Activated naive CD4-positive, alpha-beta T cell (primary cell): ENCODE measurements at places on chromosomes 3 and 15.

- DNase-seq, result no peak
Observed at GRCh38 chr3:97765336-97765735, 778 bp downstream of the ARL6 start.

DNA sequence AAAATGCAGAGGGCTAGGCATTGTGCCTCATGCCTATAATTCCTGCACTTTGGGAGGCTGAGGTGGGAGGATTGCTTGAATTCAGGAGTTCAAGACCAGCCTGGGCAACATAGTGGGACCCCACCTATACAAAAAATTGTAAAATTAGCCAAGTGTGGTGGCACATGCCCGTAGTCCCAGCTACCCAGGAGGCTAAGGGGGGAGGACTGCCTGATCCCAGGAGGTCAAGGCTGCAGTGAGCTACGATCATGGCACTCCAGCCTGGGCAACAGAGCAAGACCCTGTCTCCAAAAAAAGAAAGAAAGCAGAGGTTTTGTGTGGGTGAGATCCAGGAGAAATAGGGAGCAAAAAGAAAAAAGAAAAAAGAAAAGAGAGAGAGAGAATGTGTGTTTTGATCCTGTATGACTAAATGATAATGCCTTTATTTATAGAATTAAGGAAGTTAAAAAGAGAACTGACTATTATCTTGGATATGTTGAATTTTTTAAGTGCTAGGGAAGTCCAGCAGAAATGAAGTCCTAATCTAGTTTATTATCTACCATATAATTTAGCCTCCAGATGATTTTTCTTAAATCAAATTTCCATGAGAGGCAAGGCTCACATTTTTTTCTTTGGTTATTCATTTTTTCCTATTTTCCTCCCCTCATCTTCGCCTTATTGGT is 4.8 kb downstream of the TTBK2 start:
- no peak for DNase-seq

DNA sequence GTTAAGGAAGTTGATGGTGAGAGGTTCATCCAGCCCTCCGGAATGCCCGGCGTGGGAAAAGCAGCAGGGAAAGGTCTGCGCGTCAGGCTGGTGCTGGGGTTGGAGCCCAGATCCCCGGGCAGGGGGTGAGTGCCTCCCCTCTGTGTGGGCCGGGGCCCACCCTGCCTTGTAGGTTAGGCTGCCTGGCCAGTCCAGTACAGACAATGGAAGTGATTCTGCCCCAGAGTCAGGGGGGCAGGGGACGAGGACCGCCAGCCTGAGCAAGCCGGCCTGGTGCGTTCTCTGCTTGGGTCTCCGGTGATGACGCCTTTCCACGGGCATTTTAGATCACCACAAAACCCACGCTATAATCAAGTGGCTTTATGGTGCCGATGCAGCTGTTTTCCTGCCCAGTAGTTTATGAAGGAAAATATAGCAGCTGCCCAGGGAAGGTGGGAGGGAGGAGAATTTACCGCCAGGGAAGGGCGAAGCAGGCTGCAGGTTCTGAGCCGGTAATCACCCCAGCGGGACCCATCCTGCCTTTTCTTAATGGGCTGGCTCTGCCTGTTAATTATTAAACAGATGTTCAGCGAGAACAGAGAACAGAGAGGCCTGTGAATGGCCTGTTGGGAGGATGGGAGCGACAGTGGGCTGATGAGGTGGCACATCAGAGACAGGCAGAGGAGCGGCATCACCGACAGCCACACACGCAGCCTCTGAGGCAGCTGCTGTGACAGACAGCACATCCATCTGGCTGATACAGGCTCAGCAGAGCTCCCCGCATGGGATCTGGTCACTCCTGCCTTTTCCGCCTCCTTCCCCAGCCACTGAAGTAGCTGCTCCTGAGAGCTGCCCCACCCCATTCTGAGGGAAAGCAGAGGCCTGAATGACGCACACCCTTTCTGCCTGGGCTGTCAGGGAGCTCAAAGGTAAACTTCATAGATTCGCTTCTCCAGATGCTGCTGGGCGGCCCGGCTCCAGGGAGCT is 35.2 kb downstream of the BDH1 start:
- no peak for DNase-seq

DNA sequence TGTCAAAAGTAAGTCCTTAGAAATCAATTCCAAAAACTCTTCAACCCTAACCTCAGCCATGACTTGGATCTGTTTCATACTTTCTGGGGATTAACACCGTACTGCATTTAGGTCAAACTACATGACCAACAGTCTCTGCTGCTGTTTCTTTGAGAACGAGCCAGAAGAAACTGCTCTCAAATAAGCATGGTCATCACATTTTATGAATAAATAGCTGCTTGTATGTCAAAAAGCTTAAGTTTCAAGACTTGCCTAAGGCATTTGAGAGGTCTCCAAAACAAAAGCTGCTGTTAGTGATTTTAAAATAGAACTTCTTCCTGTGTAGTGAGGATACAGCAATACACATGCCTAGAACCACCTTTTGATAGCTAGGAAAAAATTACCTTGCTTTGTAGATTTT is 166.3 kb upstream of the CHRM5 start:
- no peak for DNase-seq

- no peak for DNase-seq
Observed at GRCh38 chr3:85570819-85571218, 612.0 kb downstream of the CADM2 start.

DNA sequence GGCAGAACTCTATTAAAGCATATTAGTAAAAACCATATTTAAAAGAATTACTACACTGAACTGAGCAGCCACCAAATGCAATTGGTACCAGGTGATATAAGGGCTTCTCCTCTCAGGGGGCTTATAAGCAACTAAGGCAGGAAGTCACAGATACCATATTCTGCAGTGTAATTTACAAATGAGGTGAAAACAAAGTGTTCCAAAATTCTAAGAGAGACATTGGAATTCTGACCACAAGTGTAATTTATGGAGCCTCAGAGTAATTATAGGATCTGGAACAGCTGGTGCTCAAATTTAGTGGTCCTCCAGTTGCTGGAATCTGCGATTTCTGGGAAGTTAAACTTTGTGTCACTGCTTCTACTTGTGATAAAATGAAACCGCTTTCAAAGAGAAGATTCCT is 3.1 kb upstream of the NR1I2 start:
- no peak for DNase-seq

- no peak for DNase-seq
Observed at GRCh38 chr15:83102346-83102745, 5.1 kb upstream of the TM6SF1 start.

GRCh38 chr3:111521891-111522290 is 20.1 kb upstream of the CD96 start:
- no peak for DNase-seq

- DNase-seq, result no peak
Observed at GRCh38 chr3:134900482-134900881, 105.4 kb downstream of the EPHB1 start.

GRCh38 chr15:79824136-79824701 is 72.6 kb downstream of the MTHFS start:
- DNase-seq, result no peak

DNA sequence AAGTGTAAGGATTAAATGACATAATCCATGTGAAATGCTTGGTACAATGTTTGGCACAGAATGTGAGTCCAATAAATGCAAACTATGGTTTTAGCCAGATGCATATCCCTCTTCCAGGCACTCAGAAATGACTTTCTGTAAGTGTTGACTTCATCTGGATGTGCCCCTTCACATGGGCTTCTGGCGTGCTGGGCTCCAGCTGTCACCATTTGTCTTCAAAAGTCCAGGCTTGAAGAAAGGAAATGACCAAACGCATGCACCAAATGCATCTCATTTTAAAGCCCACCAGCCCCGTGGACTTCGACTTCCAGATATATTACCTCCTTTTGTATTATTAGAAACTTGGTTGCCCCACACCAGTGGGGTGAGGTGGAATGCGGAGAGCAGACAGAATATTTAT is 23.7 kb downstream of the CRYGS start:
- DNase-seq, result no peak

GRCh38 chr3:12027184-12027846 is 23.1 kb downstream of the SYN2 start:
- no peak for DNase-seq

GRCh38 chr3:118932822-118933558 is 101.7 kb downstream of the IGSF11 start:
- no peak for DNase-seq

- no peak for DNase-seq
Observed at GRCh38 chr3:40720341-40720740, 195.6 kb downstream of the ZNF621 start.

DNA sequence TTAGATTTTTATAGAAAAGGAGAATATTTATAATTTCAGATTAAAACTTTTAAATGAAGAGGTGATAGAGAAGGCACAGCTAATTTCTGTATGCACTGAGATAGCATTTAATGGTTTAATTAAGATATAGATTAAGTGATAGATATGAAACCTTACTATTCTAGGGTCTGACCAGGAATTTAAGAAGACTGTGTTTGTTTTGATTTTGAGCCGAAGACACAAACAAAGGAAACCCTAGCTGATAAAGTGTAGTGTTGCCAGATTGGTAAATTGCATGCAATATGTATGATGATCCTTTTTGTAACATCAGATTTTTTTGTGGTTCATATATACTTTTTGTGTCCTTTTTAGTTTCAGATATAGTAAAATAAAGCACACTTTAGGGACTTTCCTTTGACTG is 141.8 kb downstream of the ZPLD1 start:
- DNase-seq, result no peak

- DNase-seq, result no peak
Observed at GRCh38 chr15:74239051-74239705, 3.1 kb downstream of the CCDC33 start.

GRCh38 chr3:188194332-188194731 is 40.4 kb downstream of the LPP start:
- no peak for DNase-seq
